Mucosa of descending colon (tissue), 3 donors: ENCODE measurements at places on chromosomes 2 and 18. TPM values are rescaled to one million over a fixed set of nuclear protein-coding genes. Genes with fewer than 3 reads are reported as not detected.

Gene HRH4
- 0.28 TPM for total RNA-seq

Gene NOSTRIN
- total RNA-seq, result 56.2 TPM

Gene FOXD4L1
- total RNA-seq, result 0.17 TPM

Gene FAM237A
- not detected for total RNA-seq

Gene ATP6V1C2
- total RNA-seq, result 0.57 TPM

Gene UGT1A5
- total RNA-seq, result 2.1 TPM

- DNase-seq, result no peak
Measured at GRCh38 chr18:28768791-28769768, 592.1 kb upstream of the CDH2 start.

- no peak for DNase-seq
Measured at GRCh38 chr2:64836566-64836965, 152.6 kb upstream of the SLC1A4 start.

DNA sequence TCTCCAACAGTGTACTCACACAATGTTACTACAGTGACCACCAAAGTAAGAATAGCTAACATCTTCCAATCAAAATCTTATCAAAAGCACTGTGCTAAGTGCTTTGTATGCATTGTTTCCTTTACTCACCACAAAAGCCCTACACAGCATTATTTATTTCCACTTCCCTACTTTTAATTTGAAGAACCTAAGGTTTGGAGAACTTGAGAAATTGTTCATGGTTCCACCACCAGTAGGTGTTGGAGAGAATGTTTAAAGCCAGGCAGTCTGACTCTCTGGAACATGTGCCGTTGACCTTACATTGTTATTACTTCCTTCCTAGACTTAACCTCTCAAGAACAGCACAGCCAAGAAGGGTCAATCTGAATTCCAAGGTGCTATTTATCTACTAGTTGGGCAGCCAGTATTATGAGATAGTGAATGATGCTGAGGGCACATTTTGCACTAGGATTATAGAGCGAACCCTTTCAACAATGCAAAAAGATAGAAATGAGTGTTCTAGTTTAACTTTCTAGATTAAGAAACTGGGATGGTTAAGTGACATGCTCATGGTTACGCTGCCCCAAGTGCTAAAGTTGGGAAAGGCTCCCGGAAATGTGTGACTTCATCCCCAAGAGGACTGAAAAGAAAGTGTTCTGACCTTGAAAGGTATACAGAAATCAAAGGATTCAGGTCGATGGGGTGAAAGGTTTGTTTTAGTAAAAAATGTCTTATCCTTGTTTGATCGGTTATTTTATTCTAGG lies 55.2 kb upstream of the FAM136A start:
- no peak for DNase-seq

- no peak for DNase-seq
Measured at GRCh38 chr2:24047703-24048033, 477 bp upstream of the WDCP start.

DNA sequence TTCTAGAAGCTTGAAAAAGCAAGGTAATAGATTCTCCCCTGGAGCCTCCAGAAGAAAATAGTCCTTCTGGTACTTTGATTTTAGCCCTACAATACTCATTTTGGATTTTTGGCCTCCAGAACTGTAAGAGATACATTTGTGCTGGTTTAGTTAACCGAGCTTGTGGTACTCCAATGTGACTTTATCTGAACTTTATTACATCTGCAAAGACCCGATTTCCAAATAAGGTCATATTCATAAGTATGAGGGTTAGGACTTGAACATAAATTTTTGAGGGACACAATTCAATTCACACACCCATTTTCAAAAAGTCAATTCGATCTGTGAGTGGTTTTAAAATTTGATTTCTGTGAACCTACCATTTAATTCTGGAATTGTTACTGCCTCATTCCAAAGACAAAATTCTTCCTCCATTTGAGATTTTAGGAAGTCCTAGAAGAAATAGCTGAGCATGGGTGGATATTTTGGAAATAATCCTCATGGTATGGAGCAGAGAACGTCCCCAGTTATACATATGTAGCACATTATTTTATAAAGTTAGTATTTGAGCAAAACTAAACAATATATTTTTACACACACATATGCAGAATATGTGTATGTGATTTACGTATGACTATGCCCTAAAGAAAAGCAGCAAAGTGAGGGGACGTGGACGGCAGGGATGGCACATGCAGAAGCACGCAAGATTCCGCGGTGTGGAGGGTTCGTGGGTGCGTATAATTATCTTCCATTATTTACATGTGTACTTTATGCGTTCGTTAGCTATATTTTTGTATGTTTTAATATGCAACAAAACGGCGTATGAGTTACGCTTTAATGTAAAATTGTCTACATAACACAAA lies 905 bp upstream of the NUP35 start:
- DNase-seq, result no peak

- DNase-seq, result no peak
Measured at GRCh38 chr2:68295516-68295915, 24.2 kb downstream of the CNRIP1 start.

GRCh38 chr2:205033431-205033830 lies 488.2 kb downstream of the PARD3B start:
- DNase-seq, result no peak

DNA sequence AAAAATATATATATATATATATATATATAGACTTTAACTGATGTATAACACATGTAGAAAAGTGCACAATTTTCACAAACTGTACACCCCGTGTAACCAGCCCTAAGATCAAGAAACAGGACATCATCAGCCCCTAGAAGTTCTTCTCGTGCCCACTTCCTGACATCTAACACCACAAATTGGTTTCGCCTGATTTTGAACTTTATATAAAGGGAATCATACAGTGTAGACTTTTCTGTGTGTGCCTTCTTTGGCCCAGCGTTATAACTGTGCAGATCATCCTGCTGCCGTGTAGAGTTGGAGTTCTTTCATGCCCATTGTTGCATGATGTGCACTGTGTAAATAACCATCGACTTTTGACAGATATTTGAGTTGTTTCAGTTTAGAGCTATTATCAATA lies 41.0 kb downstream of the SMAD7 start:
- no peak for DNase-seq

DNA sequence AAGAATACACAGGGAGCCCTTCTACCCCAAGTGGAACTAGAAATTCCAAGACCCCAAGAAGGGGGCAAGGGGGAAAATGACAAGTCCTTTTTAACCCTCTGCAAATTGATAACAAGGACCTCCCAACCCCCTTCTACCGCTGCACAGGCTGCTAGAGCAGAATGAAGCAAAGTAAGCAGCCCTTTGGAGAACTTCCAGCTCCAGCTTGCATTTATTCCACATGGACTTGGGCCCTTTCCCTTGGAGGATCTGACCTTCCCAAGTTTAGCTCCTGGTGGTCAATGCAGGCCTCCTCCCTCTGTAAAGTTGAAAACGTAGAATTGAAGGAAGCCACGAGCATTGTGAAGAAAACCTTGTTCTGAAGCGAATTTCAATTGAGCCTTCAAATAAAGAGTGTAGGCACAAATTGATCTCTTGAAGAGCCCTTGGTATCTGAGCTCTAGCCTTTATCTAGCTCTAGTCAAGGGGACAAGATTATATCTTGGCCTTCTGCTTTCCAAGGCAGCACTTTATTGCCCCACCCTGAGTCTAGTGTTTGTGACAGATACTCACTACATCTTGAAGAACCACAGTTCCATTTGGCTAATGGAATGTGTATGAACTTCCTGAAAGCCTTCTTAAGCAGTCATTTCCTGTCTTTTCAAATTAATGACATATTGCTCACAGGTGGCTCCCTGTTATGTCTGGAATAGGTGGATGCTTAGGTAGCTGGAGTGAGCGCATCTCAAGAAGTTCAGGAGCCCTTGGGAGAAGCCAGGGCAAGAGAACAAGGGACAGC lies 37.2 kb downstream of the SLC14A2 start:
- DNase-seq, result no peak
